Midbrain (tissue), 1 donor: ENCODE measurements at places on chromosomes 5 and 9.

- peak; percentile 55 for DNase-seq
These were observed 60.0 kb upstream of the TUT7 start for GRCh38 chr9:86413971-86414880.

DNA sequence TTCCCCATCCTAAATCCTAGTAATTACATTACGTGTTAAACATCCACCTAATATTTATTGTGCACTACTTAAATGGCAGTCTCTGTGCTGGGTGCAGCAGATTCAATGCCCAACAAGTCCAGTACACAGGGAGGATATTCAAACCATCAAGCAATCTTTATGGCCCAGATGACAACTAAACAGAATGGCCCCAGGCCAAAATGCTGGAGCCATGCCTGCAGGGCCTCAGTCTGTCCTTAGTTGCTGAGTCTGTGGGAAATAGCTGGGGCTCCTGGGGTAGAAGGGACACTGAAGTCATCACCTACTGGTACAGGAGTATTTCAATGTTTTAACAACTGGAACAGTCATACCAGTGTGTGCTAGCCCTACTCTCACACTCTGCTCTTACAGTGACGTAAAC is 153.5 kb downstream of the ZNF608 start:
- peak; percentile 62 for DNase-seq

- DNase-seq, result no peak
These were observed 151.0 kb downstream of the MYO10 start for GRCh38 chr5:16784843-16785791.

DNA sequence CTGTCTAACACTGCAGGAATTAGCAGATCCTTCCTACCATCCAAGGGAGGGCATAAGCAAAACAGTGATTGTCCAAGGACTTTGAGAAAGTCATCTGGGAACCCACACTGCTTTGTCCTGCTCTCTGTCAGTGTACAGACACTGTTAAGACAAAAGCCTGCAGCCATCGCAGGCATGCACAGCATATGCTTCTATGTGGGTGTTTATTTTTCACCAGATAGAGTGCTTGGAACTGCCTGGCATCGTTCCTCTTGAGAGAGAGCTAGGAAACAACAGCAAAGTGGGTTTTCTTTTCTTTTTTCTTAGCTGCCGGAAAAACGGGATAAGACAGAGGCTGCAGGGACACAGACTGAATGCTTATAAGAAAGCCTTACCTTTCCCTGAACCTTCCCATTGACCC is 212.3 kb downstream of the ICE1 start:
- no peak for DNase-seq

GRCh38 chr5:17282283-17283120 is 65.1 kb downstream of the BASP1 start:
- no peak for DNase-seq

GRCh38 chr5:124888622-124889485 is 142.4 kb upstream of the ZNF608 start:
- peak; percentile 64 for DNase-seq
